ENCODE measurements at places on chromosomes 6 and 20. TPM values are rescaled to one million over a fixed set of nuclear protein-coding genes. Genes with fewer than 3 reads are reported as not detected.

Gene GRM1
- total RNA-seq: not detected

Gene CGA
- total RNA-seq: not detected

Gene ELOVL5
- 6.6 TPM for total RNA-seq

Gene SLC52A3
- total RNA-seq: 0.06 TPM

Gene MYH7B
- 0.24 TPM for total RNA-seq

Gene ARMH2
- total RNA-seq: not detected

Gene MC3R
- not detected for total RNA-seq
